ENCODE measurements at places on chromosomes 1 and 21. TPM values are rescaled to one million over a fixed set of nuclear protein-coding genes. Genes with fewer than 3 reads are reported as not detected.

DNA sequence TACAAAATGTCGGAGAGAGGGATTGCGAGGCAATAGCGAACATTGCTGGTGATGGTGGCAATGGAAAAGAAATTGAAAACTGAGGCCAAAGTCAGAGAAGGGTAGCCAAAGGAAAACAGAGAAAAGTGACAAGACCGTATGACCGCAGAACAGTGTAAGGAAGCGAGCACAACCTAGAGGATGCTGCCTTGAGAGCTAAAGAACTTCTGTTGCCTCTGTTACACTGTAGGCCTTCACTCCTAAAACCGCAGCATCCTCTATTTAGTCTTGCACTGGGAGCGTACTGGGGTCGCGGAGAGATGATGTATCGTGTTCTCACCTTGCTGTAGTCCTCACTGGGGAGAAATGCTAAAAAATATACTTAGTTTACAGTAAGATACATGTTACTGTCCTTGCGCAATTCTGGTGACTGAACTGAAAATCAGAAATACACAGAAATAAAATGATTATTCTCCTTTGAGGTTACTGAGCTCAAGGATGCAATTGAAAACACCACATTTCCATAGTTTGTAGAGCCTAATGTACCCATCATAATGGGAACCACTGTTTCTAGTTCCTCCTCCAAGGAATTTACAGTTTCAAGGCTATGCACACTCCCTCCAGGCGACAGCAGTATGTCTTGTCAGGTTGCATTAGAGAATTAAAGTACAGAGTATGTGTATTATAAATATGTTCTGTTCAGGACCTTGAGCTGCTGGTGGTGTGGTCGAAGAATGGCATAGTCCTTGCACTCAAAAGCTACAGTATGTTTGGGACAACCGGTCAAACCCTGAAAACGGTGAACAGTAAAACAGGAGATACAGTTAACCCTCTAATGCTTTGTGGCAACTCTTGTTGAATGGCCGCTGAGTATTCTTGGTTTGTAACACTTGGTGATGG lies 1.3 kb downstream of the NEK7 start:
- H3K4me1 ChIP-seq, result peaks cover 33% of the 10 kb centered on the region
- peaks cover 3% of the 10 kb centered on the region for H3K36me3 ChIP-seq
- DNase-seq, result peak; percentile 45
- H3K27ac ChIP-seq, result peak overlapping the region; percentile 99

DNA sequence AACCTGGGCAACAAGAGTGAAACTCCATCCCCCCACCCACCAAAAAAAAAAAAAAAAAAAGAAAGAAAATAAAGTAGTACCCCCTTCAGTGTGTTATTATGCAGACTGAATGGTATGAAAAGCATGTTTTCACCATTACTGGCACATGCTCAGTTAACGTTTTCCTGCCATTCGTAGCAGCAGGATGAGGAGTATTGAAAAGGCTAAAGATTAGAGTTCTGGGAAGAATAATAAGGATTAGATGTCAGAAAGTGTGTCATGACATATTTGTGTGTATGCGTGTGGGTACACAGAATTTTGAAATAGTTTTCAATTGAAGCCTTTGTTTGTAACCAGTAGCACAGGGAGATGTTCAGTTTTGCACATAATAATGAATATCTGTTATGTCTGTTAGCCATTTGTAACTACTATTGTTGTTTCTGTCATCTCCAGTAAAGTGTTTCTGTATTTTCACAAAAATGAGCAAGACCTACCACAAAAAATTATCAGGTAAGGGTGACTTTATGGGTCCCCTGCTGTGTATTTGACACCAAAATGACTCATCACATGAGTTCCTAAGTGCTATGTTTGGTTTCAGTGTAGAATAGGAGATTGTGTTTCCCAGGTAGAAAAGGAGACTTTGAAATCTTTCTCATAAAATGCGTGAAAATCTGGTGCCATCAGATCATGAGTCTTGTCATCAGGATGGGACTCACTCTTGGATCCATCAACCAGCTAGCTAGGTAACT lies 358.9 kb downstream of the DISC1 start:
- H3K36me3 ChIP-seq, result peaks cover 3% of the 10 kb centered on the region
- no peaks in the 10 kb centered on the region for H3K27me3 ChIP-seq
- no peaks in the 10 kb centered on the region for H3K4me1 ChIP-seq
- no peak for DNase-seq
- H3K27ac ChIP-seq, result no peak overlapping the region

GRCh38 chr1:74247881-74248528 lies 12.8 kb downstream of the TNNI3K start:
- no peaks in the 10 kb centered on the region for H3K4me1 ChIP-seq
- H3K27me3 ChIP-seq, result no peaks in the 10 kb centered on the region
- H3K4me3 ChIP-seq, result no peak overlapping the region
- no peak for DNase-seq
- no peak overlapping the region for H3K27ac ChIP-seq

DNA sequence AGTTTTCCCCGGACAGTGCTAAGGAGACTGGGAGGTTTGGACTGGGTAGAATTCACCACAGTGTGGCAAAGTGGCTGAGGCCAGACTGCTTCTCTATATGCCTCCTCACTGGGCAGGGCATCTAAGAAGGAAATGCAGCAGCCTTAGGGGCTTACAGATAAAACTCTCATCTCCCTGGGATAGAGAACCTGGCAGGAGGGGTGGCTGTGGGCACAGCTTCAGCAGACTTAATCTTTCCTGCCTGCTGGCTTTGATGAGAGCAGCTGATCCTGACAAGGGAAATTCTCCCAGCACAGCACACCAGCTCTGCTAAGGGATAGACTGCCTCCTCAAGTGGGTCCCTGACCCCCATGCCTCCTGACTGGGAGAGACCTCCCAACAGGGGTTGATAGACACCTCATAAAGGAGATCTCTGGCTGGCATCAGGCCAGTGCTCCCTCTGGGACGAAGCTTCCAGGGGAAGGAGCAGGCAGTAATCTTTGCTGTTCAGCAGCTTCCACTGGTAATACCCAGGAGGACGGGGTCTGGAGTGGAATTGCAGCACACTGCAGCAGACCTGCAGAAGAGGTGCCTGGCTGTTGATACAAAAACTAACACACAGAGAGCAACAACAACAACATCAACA lies 25.2 kb downstream of the KIFAP3 start:
- H3K4me3 ChIP-seq, result no peak overlapping the region
- peaks cover 72% of the 10 kb centered on the region for H3K36me3 ChIP-seq
- no peak for DNase-seq
- H3K4me1 ChIP-seq, result peaks cover 8% of the 10 kb centered on the region
- H3K27ac ChIP-seq, result no peak overlapping the region

RASAL2 gene
- total RNA-seq, result 0.06 TPM

CLCNKB gene
- not detected for total RNA-seq

INAVA gene
- 0.25 TPM for total RNA-seq

DNA sequence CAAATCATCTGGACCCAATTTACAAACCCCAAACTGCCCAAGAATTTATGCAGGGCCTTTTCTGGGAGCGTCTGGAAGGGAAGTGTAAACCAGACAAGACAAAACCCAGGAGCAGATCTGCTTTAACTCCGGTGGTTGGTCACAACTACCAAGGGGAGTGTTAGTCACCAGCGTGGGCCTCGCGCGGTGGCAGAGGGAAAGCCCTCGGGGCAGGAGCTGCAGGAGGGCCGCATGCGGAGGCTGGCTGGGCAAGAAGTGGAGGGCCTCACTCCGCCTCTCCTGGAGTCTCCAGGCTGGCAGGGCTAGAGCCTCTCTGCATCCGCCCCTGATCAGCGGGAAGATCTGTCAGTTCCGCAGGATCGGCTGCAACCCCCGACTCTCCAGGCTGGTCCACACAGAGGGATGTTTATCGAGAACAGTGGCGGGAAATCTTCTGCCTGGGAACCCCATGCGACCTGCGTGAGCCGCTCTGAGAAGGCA lies 2.0 kb downstream of the COL24A1 start:
- H3K4me1 ChIP-seq, result peaks cover 6% of the 10 kb centered on the region
- DNase-seq, result no peak
- no peak overlapping the region for H3K27ac ChIP-seq
- peaks cover 40% of the 10 kb centered on the region for H3K27me3 ChIP-seq
- no peaks in the 10 kb centered on the region for H3K36me3 ChIP-seq

- H3K4me1 ChIP-seq, result peaks cover 5% of the 10 kb centered on the region
- peaks cover 9% of the 10 kb centered on the region for H3K36me3 ChIP-seq
- peaks cover 1% of the 10 kb centered on the region for H3K27me3 ChIP-seq
- no peak overlapping the region for H3K4me3 ChIP-seq
- no peak overlapping the region for H3K27ac ChIP-seq
These were observed 10.7 kb downstream of the LRRC47 start for GRCh38 chr1:3785456-3786157.

DNA sequence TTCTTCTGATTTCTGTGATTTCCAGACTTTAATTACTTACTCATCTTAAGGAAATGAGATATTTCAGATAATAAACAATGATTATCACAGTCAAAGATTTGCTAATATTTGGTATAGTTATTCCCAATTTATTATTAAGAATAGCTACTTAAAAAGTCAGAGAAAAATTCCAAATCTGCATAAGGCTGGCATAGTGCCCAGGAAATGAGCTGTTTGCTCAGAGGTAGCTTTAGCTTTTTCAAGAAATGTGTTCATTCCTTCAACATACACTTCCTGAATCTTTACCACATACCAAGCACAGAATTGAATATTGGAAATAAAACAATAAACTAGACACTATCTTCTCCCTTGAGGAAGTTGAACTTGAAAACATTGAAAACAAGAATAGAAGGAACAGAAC lies 44.3 kb upstream of the KCNK1 start:
- no peaks in the 10 kb centered on the region for H3K27me3 ChIP-seq
- no peaks in the 10 kb centered on the region for H3K36me3 ChIP-seq
- DNase-seq, result no peak
- H3K27ac ChIP-seq, result no peak overlapping the region

- H3K27me3 ChIP-seq, result peaks cover 38% of the 10 kb centered on the region
- H3K4me1 ChIP-seq, result peaks cover 4% of the 10 kb centered on the region
- no peak for DNase-seq
- no peak overlapping the region for H3K4me3 ChIP-seq
- H3K36me3 ChIP-seq, result no peaks in the 10 kb centered on the region
- H3K27ac ChIP-seq, result no peak overlapping the region
These were observed 232.5 kb upstream of the TMEM51 start for GRCh38 chr1:14921057-14921456.

- no peak for DNase-seq
- H3K36me3 ChIP-seq, result no peaks in the 10 kb centered on the region
- H3K27me3 ChIP-seq, result no peaks in the 10 kb centered on the region
- no peak overlapping the region for H3K4me3 ChIP-seq
These were observed 245.0 kb upstream of the OLFM3 start for GRCh38 chr1:102241431-102242338.

TNFRSF18 gene
- 15.0 TPM for total RNA-seq

GRCh38 chr21:45898028-45898350 lies 83.6 kb upstream of the COL6A1 start:
- DNase-seq, result no peak
- no peak overlapping the region for H3K4me3 ChIP-seq
- no peaks in the 10 kb centered on the region for H3K27me3 ChIP-seq
- no peak overlapping the region for H3K27ac ChIP-seq
- H3K4me1 ChIP-seq, result no peaks in the 10 kb centered on the region

BATF3 gene
- total RNA-seq, result 13.2 TPM

DNA sequence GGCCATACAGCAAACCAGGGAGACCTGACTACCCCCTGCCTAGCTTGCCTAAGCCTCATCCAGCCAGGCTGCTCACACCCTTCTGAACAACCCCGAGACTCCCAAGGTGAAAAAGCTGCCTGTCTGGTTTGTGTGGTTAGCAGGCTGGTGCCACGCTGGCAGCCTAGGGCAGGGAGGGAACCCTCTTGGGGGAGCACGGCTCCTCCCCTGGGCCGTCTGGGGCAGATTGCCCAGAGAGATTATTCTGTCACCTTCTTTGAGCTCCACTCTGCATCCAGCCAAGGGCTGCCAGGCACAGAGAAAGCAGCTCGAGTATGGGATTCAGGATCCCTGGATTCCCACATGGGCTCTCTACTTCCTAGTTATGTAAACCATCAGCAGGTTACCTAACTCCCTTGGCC lies 27.5 kb upstream of the TCEA3 start:
- H3K27me3 ChIP-seq, result peaks cover 8% of the 10 kb centered on the region
- no peak for DNase-seq
- no peaks in the 10 kb centered on the region for H3K36me3 ChIP-seq
- H3K4me1 ChIP-seq, result peaks cover 10% of the 10 kb centered on the region
- H3K4me3 ChIP-seq, result no peak overlapping the region
- H3K27ac ChIP-seq, result no peak overlapping the region

RSPO1 gene
- total RNA-seq, result not detected

DEGS1 gene
- 63.8 TPM for total RNA-seq

DNA sequence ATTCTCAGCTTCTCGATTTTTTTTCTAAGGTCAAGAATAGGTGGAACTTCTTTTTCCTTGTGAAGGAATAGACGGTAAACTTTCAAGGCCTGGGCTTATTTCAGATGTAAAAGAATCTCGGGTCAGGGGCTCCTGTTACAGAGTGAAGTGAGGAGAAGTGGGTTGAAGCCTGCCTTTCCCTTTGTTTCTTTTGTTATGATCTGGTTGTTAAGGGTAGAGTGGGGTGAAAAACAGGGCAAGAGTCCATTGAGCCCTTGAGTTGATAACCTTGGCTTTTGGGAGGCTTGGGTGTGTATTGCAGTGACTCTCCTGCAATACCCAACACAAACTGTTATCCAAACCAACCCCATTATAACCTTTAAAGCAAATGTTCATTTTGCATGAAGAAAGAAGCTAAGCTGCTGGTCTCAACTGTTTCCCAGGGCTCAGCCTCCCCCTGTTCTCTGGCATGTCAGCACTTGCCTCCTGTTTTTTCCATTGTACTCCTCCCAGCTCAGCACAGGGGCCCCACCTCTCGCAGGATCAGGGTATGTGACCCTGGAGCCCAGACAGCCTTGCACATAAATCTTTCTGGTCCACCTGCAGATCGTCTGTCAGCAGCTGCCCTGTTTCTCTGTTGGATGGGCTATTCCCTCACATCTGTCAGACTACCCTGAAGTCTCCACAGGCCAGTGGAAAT lies 102.4 kb downstream of the CACHD1 start:
- no peaks in the 10 kb centered on the region for H3K27me3 ChIP-seq
- no peak overlapping the region for H3K27ac ChIP-seq
- no peaks in the 10 kb centered on the region for H3K4me1 ChIP-seq
- H3K4me3 ChIP-seq, result no peak overlapping the region

Data from activated naive CD8-positive, alpha-beta T cell treated with anti-CD3 and anti-CD28 coated beads, Interleukin-2, amount 10 ng/mL, durations not matched to agents 7 days and 5 days (primary cell).